ENCODE measurements at places on chromosomes 2 and 18.

- DNase-seq, result no peak
Observed at GRCh38 chr18:7901657-7902056, 334.5 kb downstream of the PTPRM start.

DNA sequence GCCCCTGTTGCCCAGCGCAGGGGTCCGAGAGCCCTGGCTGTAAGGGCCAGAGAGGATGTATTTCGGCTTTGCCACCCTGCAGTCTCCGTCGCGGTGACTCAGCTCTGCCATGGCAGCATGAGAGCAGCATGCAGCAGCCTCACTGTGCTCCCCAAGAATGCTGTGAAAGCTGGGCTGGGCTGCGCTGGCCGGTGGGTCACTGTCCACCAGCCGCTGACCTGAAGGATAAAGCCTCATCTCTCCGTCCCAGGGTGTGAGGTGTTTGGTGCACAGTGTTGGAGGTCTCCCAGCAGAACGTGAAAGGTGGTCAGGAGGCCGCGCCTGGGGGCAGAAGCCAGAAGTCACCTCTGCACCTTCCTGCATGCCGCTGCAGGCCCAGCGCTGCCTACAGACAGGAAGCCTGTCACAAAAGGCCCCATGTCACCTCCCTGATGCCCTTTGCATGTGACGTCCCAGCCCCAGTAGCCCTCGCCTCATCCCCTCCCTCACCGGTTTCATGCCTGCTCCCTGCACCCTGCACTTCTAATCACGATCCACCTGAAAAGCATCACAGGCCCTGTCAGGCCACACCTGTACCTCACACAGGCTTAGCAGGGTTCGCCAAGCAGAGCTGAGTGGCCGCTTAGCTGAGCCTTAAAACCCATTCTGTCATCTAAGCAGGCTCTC lies 342.1 kb downstream of the EIPR1 start:
- no peak for DNase-seq

DNA sequence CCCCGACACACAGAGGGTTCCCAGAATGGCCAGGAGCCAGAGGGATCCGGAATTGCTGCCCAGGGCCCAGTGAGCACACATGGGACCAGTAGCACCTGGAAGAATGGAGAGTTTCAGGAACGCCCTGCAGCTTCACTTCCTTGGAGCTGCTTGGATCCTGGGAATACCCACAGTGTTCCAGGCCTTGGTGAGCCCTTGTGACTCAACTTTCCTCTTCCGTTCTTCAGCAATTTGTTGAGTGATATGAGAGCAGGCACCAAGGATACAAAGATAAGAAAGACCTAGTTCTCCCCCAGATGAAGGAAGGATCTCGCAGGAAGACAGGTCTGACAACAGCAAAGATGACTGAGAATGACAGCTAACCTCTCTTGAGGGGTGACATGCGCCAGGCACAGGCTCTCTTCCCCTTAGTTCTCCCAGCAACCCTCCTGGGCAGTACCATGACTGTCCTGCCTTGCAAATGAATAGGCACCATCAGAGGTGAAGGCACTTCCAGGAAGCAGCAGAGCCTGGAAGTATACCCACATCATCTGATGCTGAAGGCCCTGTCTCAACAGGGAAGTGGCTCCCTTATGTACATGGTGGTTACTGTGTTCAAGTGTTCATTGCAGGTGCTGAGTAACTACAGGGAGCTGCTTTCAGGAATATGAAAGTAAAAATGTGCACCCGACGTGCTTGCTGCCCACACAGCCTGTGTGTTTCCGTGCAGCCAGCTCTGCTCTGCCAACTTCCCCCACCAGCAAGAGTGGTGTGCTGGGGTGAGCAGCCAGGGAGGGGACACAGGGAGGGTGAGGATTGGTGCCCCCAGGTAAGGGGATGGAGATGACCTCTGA lies 116.2 kb downstream of the STPG4 start:
- DNase-seq, result no peak

DNA sequence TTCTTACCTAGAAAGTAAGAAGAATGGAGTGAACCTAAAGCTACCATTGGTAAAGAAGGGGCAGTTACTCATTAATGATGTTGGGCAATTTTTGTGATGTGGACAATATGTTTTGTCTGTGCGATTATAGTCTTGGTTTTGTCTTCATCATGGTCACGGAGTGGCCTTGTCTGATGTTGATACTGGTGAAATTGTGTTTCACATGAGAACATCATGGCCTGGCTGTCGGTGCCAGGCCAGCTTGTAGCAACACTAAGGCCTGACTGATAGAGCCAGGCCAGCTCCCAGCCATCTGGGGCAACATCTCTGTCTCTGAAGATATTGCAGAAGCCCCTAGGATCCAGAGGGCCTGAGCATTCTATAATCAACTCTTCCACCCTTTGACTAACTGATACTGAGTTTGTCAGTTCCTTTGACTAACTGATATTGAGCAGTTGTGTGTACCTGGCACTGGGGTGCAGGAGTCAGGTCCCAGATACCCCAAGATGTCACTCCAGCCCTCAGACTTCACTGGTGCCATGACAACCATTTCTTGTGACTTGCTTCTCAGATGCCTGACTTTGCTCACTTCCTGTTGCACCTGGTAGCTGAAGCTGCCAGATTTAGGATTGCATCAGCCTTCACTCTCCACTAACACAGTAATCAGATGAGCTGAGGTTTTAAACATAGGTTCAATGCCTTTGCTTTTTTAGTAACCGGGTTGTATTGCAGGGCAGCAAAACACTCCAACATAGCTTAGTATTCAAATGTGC lies 62.5 kb downstream of the RPIA start:
- DNase-seq, result no peak

GRCh38 chr2:234251326-234252271 lies 201.1 kb downstream of the SPP2 start:
- DNase-seq, result peak; percentile 94

- no peak for DNase-seq
Observed at GRCh38 chr18:36288689-36289088, 8.8 kb upstream of the FHOD3 start.

- DNase-seq, result no peak
Observed at GRCh38 chr2:177612659-177613058, 220.1 kb downstream of the AGPS start.

- DNase-seq, result no peak
Observed at GRCh38 chr2:15892151-15892880, 48.0 kb upstream of the MYCN start.

DNA sequence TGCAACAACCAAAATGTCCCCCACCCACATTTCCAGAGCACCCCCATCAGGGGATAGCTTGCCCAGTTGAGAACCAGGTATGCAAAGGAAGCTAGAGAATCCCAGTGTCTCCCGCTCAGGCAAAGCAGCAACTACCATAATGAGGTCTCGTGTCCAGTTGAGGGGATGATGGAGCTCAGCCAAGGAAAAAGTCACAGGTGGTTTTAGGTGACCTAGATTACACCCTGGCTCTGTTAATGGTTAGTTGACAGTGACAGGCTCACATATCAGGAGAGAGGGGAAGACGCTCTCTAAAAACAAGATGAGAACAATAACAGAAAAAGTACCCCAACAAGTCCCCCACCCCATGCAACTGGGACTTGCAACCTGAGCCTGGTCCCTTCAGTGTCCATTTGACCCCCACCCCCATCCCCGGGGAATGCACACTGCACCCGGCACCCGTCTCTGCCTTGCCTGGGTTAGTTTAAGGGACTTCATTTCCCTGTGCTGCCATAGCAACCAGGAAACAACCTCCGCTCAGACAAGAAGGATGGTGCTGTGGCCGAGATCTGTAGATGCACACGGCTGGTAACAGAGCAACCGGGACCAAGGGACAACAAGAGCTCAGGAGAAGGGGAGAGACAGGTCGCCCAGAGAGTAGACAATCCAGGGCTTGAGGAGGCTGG lies at the start of gene KIAA2012:
Gene KIAA2012 (plus strand): TSS at position 519 of the 665 bp plus-strand sequence. CDS start 373 bp downstream, outside the sequence.
- no peak for DNase-seq

DNA sequence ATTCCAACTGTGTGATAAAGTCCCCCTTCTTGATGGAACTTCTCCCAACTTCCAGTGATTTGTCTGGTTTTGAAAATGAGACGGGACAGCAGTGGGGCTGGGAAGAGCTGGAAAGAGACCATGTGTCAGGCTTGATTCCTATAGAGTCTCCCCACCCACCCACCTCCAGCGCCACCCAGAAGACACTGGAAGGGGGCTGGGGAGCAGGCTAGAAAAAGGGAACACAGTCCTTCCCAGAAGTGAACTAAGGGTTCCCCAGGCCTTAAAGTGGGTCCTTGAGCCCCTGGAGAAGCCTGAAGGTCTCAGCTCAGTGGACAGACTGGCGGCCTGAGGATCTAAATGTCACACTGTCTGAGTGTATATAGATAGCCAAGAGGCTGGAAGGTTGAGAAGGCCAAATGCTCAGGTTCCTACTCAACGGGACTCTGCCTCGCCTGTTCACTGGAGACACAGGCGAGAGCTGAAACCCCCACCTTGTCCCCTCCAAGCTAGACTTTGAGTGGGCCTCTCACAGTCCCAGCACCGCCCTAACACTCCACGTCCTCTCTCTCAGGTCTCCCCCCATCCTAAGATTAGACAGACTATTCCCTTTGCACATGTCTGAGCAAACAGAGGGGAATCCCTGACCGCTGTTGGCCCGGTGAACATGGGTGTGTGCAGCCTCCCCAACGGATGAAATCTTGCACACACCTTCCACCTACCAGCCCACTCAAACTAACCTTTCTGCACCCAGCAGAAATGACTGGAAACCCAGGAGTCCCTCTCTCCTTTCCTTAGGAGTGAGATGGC lies 1.6 kb downstream of the PKDCC start:
- DNase-seq, result no peak

DNA sequence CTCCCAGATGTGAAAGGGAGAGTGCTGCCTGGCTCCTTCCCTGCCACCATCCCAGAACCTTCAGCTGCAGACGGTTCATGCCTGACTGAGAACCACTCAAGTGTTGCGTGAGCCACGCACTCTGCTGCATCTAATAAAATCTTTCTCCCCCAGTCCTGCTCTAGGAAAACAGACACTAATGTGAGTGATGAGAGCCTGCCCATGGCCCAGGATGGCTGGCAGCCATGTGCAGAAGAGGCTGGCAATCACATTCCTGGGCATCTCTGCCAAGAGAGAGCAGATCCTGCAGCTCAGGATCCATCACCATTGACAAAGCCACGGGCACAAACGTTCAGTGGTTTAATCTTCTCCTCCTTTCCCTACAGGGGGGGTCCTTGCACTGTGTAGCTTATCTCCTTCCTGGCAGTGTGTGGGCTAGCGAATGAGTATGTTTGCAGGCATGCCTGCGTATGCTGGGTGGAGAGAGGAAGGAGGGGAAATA lies 477.5 kb downstream of the SLC4A3 start:
- peak; percentile 14 for DNase-seq

DNA sequence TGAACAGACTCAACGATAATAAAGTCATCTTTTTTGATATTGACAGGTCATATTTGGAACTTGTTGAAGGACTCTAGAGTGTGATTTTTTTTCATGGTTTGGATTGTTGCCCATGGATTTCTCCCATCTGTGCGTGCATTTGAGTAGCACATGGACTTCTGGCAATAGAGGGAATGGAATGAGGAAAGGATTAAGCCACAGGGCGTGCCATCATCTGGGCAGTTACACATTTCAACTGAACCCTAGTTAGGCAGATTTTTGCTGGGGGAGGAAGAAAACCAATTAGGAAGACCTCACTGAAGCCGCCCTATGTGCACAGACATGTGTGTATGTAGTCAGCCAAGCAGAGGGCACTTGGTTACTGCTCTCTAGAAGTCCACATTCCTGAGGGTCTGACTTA lies 72.6 kb downstream of the TPGS2 start:
- no peak for DNase-seq

DNA sequence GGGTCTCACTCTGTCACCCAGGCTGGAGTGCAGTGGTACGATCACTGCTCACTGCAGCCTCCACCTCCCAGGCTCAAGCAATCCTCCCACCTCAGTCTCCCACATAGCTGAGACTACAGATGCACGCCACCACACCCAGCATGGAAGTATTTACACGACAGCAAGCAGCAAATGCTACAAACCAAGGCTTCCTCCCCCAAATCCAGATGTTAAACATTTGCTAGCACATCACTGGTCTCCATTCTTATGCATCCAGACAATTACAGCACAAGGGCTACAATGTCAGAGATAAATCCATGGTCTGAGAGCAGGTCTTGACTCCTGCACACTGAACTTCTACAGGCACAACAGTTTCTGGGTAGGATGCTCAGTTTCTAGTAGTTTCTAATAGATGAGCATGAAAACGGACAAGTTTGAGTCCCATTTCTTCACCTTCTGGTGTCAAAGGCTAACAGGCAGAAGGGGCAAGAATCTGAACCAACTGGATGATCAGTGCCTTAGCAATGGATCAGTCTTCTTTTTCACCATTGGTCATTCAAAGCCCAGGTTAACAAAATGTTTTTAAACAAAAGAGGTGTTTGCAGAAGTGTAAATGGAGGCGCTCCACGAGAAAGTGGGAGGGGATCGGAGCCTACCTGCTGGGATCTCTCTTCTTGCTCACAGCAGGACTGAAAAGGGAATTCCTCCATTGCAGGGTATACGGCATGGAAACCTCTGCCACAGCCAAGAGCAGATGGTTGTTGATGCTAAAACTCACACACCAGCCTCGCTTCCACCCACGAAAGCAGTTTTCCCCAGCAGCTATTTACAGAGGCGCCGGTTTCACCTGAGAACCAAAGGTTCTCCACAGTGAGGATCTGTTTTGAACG lies 135.0 kb upstream of the ARL4C start:
- no peak for DNase-seq

- DNase-seq, result peak; percentile 87
Observed at GRCh38 chr18:34978953-34979608, 62.1 kb upstream of the MAPRE2 start.

DNA sequence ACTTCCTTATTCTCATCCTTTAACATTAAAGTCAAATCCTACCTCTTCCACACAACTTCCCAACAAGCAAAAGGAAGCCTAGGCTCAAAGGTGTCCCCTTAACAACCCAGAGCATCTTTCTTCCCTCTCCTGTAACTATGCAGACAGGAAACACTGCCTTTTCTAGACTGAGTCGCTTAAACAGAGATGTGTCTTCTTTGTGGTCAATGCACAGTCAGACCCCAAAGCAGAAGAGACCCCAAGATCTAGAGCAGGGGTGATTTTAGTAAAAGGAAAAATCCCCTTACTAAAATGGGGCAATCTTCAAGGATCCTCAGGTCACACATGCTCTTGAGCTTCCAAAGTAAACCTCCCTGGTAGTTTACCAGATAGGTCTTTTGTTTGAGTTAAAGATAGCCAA lies 86.6 kb upstream of the POMC start:
- no peak for DNase-seq

- no peak for DNase-seq
Observed at GRCh38 chr2:118183381-118183780, 95.1 kb downstream of the INSIG2 start.

GRCh38 chr2:120764492-120764891 lies 28.8 kb downstream of the GLI2 start:
- DNase-seq, result no peak

GRCh38 chr2:54574860-54575247 lies 118.7 kb downstream of the SPTBN1 start:
- no peak for DNase-seq

DNA sequence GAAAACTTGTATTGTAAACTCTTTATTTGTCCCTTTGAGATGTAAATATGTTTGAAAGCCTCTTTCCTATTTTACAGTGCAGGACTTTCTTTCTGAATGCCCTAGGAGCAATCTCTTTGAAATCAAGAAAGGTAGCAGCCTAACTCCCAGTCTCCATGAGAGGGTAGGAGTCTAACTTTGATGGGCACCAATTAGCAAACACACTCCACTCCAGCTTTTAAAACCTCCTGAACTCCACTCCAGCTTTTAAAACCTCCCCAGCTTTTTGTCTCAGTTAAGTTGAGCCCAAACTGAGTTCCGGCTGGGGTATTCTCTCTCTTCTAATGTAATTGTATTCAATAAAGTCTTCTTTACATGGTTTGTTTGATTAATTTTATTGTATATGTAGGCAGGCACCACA lies 493.7 kb upstream of the CDH7 start:
- no peak for DNase-seq

GRCh38 chr2:239531456-239532241 lies 130.8 kb upstream of the HDAC4 start:
- DNase-seq, result no peak

- no peak for DNase-seq
Observed at GRCh38 chr2:29983308-29983707, 61.9 kb upstream of the ALK start.
